GM13976 (cell line): ENCODE measurements at places on chromosomes 4 and X.

- DNase-seq, result no peak
Observed at GRCh38 chr4:3720466-3720865, 45.7 kb upstream of the ADRA2C start.

- DNase-seq, result no peak
Observed at GRCh38 chr4:150402871-150403272, 179.1 kb upstream of the MAB21L2 start.

- DNase-seq, result no peak
Observed at GRCh38 chr4:47873877-47874541, 36.1 kb upstream of the CORIN start.

- no peak for DNase-seq
Observed at GRCh38 chr4:156779042-156779441, 192.6 kb downstream of the PDGFC start.

DNA sequence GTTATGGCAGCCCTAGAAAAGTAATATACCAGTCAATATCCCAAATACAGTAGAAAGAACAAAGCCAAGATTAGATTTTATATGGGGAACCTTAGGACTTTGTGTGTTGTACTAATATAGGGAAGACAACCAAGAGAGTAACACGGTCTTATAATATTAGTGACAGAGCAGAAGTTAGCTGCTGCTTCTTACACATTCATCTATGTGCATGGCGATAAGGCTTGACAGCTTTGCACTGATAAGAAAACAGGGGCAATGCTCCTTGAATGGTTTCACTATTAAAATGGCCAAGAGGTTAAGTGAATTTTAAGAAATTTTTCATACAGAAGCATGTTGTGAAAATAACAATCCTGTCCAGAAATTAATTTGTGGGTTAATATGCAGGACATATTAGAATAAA is 521.6 kb downstream of the CCSER1 start:
- DNase-seq, result no peak

- no peak for DNase-seq
Observed at GRCh38 chr4:149247164-149247563, 568.5 kb downstream of the IQCM start.

- no peak for DNase-seq
Observed at GRCh38 chr4:156870861-156871260, 100.7 kb downstream of the PDGFC start.

DNA sequence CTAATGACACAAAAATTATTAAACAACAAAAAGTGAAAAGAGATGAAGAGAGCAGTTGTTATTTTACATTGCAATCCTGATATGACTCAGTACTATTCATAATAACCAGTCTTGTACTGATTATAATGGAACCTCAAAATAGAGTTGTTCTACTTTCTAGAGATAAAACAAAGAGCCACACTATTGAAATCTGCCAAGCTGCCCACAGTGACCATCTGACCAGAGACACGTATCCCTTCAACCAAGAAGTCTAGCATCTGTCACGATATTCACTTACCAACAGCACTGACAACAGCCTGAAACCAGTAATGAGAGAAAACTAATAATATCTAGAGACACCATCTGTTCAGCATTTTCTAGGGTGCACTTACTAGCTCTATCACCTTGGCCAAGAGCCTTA is 466.7 kb downstream of the NKX6-1 start:
- no peak for DNase-seq

DNA sequence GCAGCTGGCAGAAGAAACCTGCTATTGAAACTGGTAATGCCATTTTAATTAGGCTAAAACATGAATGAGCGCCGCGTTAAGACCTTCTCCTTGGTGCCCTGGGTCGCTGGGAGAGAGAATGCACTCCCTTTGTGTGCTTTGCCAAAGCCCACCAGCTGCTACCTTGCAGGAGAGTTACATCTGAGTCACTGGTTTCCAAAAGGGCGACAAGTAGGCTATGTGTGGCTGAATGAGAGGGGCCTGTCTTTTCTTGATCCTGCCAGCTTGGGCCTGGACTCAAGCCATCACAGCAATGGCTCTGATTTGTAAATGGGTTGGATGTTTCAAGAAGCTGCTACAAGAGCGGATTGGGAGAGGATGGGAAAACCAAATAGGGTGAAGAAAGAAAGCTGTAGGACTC is 81.5 kb downstream of the NHS start:
- DNase-seq, result no peak

DNA sequence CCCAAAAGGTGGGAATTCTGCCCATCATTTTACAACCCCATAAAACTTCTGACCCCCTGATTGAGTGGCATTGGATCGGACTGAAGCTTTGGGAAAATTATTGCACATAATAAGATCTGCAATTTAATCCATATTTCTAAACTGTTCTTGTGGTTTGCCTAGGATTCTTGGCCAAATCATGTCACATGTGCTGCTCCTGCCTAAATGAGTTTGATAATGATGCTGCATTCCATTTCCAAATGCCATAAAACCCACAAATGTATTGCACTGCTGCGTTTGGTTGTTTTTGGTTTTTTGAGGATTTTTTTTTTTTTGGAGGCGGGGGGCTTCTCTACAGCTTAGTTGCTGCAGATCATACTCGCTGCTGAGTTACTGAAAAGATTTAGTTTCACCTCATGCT is 153.6 kb downstream of the QDPR start:
- DNase-seq, result no peak

DNA sequence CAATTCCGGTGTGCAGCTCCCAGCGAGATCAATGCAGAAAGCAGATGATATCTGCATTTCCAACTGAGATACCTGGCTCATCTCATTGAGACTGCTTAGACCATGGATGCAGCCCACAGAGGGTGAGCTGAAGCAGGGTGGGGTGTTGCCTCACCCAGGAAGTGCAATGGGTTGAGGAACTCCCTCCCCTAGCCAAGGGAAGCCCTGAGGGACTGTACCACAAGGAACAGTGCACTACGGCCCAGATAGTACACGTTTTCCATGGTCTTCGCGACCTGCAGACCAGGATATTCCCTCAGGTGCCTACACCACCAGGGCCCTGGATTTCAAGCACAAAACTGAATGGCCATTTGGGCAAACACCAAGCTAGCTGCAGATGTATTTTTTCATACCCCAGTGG is 150.0 kb downstream of the TET2 start:
- DNase-seq, result no peak

GRCh38 chr4:108849611-108850168 is 86.8 kb upstream of the ETNPPL start:
- no peak for DNase-seq

DNA sequence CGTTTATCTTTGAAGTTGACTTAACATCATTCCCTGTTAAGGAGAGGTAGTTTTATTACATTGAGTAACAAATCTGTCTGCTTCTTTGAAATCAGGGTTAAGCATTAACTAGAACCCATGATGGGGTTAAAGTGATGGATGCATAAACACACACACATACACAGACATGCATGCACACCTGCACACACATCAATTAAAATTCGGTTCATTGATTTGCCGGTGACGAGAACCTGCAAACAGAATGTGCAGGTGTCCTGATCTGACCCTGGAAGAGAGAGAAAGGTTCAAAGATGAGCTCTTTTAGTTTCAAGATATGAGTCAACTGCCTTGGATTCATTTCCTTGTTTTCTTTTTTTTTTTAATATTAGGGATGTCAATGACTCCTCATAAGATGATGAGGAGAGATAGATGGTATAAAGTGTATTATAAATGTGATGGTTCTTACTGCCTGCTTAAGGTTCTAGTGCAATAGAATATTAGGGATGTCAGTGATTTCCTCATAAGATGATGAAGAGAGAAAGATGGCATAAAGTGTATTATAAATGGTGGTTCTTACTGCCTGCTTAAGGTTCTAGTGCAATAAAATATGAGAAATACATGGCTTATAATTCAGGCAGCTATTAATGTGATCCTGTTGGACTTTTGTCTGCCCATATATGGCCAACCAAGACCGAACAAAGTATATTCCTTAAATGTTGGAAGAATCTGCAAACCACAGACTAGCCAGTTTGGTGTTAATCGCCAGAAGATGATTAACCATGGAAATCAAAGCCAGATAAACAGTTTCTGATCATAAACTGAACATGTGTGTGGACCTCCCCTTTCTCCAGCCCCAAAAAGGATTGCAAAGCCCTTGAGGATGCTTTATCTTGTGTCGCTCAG is 14.1 kb upstream of the CD99 start:
- DNase-seq, result no peak

- DNase-seq, result peak; percentile 26
Observed at GRCh38 chrX:119790977-119791436, 423 bp downstream of the RPL39 start.

DNA sequence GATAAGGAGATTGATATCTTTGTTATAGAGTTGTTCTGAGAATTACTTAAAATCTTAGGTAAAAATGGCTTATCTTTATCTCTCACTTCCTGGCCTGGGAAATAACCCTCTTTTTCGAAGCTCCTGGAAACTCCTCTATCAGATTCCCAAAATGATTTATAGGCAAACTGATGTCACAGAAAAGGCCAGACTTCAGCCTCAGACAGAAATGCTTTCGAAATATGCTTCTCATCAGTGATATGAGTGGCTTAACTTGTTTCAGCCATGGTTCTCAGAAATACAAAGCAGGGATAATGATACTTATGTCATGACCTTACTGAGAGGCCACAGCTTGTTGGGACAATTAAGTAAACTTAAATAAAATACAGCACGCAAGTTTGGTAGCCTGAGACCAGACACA is 85.3 kb upstream of the HS3ST1 start:
- no peak for DNase-seq
